Left colon (tissue), 2 donors: ENCODE measurements at places on chromosomes 1 and 21.

DNA sequence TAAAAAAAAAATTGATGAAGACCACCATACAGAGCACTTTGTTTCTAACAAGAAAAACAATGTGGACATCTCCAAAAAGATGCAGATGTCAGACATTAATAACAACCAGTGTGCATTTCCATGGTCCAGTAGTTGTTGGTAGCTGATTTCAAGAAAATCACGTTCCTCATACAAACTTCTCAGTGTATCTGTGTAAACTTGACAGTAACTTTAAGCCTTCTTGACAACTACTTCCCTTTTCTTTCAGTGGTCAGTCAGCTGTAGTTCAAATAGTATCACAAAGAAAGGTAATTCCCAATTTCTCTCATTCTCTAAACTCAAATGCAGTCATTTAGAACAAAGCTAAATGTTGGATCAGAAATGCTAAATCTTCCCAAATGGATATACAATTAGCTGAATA is 879.9 kb downstream of the AMY1C start:
- no peak for DNase-seq

DNA sequence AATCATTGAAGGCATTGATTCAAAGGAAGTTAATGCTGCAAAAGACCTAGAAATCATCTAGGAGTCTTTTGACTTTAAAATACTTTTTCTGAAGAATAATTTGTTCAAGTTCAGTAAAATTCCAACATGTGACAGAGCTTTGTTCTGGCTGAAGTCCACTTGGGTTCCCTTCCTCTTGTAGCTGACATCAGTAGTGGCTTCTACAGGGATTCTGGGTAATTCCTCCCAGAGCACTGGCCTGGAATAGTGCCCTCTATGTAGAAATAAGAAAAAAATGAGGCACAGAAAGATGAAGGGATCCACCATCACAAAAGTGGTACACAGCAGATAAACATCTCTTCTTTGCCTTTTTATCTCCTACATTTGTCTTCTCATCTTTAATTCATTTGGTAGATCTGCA is 548.1 kb downstream of the LTN1 start:
- DNase-seq = no peak

GRCh38 chr21:14088391-14088790 is 122.4 kb downstream of the LIPI start:
- no peak for DNase-seq

DNA sequence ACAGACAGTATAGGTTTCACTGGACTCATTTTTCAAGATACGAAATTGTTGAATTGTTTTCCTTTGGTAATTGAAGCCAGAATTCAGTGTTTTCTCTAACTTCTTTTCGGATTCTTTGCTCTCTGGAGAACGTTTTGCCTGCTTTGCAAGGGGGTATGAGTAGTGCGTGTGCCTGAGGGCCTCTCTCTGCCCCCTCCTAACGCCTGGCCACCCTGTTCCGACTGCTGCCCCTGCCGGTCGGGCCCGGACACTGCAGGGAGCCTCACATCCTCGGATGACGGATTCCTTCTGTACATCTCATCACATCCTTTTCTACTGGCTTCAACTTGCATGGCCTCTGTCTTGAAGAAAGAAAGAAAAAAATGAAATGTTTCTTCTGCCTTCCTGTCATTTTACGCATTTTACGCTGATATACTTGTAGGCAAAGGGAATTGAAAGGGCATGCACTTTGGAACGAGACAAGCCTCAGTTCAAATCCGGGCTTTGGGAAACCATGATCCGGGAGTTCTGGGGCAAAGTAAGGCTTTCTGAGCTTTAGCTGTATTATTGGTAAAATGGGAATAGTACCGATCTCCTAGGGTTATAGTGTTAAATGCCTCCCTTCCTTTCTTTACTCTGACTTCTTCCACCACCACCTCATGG is 65.1 kb downstream of the DISC1 start:
- no peak for DNase-seq

GRCh38 chr1:33735624-33736023 is 128.3 kb upstream of the HMGB4 start:
- DNase-seq = no peak

DNA sequence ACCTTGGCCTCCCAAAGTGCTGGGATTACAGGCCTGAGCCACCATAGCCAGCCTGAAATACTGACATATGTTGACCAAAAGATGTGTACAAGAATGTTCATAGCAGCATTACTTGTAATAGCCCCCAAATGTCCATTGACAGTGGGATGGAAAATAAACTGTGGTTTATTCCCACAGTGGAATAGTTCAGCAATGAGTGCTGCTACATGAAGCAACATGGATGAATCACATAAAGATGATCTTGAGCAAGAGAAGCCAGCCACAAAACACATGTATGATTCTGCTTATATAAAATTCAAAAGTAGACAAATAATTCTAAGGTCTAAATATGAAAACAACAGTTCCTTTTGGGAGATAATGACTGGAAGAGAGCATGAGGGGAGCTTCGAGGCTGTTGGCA is 9.1 kb upstream of the CREG1 start:
- DNase-seq = no peak
